ENCODE measurements at places on chromosomes 3 and 15.

DNA sequence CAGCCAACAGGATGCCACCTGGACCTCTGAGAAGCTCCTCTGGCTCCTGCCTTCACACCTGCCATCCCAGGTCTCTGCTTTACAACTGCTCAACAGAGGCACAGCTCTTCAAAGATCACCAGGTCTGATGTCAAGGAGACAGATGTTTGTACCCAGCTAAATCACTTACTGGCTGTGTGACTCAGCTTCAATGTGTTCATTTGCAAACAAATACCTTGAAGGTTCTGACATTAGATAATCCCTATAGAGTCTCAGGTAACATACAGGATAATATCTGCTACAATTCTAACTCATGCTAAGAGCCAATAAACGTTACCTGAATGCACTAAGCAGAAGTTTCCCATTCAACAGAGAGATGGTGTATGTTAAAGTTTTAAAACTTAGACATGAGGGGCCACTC lies 163.4 kb upstream of the IGF1R start:
- no peak for DNase-seq

DNA sequence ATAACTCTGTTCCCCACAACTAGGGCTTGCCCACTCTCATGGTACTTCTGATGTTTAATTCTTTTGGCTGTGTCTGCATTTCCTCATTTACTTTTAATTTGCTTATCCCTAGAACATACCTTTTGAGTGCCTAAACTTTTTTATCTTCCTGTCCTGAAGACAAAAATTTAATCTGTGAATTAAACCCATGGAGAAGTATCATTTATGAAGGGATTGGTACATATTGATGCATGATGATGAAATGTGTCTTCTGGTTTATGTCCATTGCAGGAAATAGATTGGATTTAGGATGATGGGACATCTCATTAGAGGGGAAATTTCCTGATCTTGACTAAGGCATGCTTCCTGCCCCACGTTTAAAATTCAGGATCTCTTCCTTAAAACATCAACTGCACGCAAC lies 109.5 kb downstream of the PGPEP1L start:
- no peak for DNase-seq

DNA sequence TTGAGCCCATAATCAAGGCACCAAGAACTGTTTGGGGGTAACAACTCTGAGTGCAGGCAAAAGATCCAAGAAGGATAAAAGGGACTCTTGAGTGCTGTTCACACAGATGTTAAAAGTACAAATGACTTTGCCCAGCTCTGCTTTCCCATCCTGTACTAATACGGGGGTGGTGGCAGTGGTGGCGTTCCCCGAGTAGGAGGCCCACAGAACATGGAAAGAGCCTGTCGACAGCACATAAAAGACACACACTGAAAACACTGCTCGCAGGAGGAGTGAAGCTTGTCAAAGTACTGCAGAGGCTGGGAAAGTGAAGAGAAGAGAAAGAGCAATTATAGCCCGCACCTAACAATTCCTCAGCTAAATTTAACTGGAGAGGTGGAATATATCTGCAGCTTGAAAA lies 40.9 kb downstream of the HACD2 start:
- no peak for DNase-seq

DNA sequence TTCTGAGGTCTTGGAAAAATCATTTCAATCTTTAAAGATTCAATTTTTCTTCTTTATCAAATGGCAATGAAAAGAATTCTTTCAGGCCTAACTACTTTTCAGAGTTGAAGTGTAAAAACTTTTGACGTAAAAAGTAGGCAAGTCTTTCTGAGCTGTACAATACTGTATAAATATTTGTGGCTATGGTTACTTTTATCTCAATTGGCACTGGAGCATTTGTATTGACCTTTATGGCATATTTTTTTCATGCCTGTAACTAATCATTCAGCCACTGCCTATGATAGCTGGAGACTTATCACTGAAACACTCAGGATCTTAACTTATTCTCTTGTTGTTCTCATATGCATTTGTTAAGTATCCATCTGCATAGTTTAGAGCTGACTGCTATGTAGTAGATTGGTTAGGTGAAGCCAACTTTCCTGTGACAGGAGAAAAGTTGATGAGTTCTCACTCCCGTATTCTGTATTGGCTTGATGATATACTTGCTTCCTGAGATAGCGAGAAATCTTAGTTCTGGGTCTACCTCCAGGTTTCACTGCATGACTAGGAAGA lies 290.4 kb upstream of the TBL1XR1 start:
- no peak for DNase-seq

GRCh38 chr3:63304421-63304820 lies 26.3 kb downstream of the SYNPR start:
- DNase-seq, result no peak

GRCh38 chr3:177231242-177231641 lies 34.0 kb upstream of the TBL1XR1 start:
- peak; percentile 59 for DNase-seq

GRCh38 chr3:140559546-140559945 lies 118.3 kb upstream of the TRIM42 start:
- DNase-seq, result no peak

GRCh38 chr3:24956613-24957012 lies 462.0 kb upstream of the THRB start:
- DNase-seq, result no peak

DNA sequence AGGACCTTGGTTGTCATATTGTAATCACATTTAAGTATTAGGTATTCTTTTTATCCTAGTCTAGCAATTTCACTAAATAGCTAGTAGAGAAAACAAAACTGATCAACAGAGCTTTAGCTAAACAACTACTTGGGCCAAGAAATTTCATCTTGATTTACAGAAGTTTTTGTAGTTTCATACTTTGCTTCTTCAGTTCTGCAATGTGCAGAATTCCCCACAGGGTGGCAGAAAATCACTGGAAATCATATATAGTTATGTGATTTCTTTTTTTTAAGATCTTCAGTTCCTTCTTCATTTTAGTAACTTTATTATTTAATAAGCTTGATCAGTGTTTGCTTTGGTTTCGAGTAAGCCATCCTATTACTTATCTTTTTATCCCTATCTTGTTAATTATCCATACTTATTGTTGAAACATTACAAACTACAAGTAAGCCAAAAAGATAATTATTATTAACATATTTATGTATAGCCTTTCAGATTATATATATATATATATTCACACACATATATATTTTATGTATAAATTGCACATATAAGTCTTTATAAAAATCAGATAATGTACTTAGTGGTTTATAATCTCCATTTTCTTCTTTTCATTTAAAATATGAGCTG lies 2.2 kb upstream of the BNIP2 start:
- DNase-seq, result peak; percentile 66

DNA sequence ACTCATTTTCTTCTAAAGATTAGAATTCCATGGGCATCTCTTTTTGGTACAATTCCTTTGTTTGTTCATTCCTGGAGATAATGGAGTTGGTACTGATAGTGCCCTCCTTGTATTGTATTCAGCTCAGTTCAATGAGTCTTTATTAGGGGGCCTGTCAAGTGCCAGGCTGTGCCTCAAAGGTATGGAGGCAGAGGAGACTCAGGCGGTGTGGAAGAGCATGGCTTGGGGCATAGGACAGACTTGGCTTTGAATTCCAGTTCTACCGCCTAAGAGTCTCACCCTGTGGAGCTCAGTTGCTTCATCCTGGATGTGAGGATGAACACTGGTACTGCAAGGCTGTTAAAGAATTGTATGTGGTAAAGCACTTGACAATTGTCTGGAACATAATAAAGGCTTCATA lies 196.6 kb upstream of the IL12A start:
- DNase-seq, result no peak

DNA sequence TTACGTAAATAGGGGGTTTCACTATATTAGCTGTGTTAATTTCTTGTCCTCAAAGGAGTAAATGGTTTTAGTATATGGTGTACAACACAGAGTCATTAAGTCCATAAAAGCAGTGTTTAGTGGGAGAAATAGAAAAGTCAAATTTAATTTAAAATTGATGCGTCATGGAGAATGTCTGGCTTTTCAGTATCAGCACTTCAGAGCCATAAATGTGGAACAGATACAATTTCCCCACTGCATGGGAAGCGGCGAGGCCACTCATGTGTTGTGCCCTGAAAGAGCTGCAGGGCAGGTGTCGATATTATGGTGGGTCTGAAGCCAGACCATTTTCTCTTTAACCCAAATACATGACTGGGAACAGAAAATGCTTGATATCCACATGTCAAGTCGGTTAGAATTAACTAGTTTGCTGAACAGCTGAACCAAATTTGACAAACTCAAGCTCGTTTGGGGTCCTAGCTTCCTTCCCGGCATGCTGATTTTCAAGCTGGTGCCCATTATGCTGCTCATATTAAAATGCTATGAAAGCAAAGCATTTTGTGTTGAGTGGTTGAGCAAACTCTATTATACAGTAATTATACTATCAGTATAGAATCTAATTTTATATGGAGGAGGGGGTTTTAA lies 364.6 kb upstream of the TBL1XR1 start:
- DNase-seq, result no peak

DNA sequence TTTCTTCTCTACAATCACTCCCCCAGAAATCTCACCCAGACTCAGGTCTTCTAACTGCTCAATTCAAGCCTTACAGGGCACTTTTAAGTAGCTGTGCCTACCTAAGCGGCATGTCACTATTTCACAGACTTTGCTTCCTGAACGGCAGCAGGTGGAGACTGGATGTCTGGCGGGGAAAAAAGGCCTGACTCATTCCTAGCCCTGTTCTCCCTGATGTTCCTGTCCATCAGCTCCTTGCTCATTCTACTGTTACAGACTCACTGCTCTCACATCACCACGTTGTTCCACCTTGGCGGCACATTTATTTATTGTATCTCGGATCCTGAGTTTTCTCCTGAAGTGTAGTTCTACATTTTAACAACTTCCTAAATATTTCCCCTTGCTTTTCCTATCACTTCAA lies 52.6 kb upstream of the ATP11B start:
- DNase-seq, result no peak

DNA sequence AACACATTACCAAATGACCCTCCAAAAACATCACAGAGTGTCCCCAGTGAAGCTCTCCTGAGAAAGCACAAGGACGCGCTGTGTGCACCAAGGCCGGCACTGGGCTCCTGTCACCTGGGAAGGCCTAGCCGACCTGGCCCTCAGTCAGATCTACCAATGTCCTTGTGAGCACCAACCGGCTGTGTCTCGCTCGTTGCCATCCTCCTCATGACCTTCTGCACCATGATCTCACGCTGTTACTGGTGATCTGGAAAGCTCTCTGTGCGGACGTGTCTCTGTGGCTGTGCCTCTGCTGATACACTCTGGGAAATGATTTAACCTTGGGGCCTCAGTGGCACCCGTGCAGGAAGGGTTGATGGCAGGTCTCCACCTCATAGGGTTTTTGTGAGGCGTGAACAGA lies 24.2 kb downstream of the ZXDC start:
- no peak for DNase-seq

All from MV-4-11 (cell line).